Iris pigment epithelial cell (primary cell): ENCODE measurements at places on chromosomes 4 and X.

- peak; percentile 67 for DNase-seq
These were observed 70.0 kb upstream of the FAM241A start for GRCh38 chr4:112075129-112075753.

DNA sequence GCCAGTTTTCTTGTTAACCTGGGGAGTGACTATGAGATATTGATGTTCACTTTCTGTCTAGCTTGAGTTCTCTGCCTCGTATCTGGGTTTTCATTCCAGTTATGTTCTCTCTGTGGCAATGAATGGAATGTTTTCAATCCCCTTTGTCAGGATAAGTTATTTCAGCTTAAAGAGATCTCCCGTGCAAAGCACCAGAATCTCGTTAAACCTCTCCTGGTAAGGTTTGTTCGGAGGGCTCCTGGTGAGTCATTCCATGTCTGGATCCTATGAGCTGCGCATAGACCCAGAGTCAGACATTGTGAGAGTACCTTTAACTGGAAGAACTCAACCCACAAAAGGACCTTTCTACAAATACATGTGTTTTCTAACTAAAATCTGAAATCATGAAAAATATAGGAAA, 51.0 kb downstream of the KDR start:
- peak; percentile 82 for DNase-seq

- no peak for DNase-seq
These were observed 39.5 kb downstream of the HADH start for GRCh38 chr4:108029016-108029720.

- DNase-seq, result no peak
These were observed 153.1 kb downstream of the SH3BGRL start for GRCh38 chrX:81354954-81355353.

- peak; percentile 56 for DNase-seq
These were observed 619 bp upstream of the LRBA start for GRCh38 chr4:151015459-151016347.

DNA sequence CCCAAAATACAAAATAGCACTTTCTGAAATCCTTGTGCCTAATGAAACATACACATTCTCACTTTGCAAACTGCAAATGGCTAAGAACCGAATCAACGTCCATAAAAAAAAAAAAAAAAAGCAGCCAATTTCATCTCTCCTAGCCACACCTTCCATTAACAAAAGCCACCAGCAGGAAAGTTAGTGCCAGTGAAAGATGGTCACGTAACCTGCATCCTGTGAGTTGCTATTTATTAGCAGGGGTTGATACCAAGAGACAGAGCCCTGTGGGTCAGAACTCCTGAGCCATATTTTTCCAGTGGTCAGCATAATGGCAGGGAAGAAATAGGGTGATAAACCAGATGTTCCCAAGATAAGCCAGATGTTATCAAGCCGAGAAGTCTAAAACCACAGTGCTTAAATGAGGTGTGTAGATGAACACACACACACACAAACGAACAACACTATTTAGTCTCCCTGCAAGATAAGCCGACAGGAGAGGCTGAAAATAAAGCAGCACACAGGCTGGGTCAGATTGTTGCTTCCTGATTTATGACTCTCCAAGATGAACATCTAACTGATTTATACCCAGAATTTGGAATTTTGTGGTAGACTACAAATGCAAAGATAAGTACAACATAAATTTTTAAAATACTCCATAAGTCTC, 11.5 kb downstream of the PPARGC1A start:
- DNase-seq, result no peak

GRCh38 chr4:70581980-70582379, 10.1 kb upstream of the AMBN start:
- no peak for DNase-seq

GRCh38 chrX:108735091-108735678, 1.2 kb downstream of the IRS4 start:
- DNase-seq, result peak; percentile 3

- peak; percentile 8 for DNase-seq
These were observed 174.5 kb upstream of the MXRA5 start for GRCh38 chrX:3520982-3521381.

GRCh38 chr4:156228676-156229075, 275.0 kb upstream of the CTSO start:
- no peak for DNase-seq

DNA sequence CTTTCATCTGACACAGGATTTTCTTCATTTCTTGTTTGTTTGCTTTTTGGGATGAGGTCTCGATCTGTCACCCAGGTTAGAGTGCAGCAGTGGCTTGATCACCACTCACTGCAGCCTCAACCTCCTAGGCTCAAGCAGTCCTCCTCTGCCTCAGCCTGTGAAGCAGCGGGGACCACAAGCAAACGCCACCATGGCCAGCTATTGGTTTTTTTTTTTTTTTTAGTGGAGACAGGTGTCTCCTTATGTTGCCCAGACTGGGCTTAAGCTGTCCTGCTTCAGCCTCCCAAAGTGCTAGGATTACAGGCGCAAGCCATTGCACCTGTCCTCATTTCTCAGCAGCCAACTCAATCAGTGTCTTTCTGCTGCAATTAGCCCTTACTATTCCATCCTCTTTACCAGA, 10.3 kb downstream of the SPRY1 start:
- no peak for DNase-seq

DNA sequence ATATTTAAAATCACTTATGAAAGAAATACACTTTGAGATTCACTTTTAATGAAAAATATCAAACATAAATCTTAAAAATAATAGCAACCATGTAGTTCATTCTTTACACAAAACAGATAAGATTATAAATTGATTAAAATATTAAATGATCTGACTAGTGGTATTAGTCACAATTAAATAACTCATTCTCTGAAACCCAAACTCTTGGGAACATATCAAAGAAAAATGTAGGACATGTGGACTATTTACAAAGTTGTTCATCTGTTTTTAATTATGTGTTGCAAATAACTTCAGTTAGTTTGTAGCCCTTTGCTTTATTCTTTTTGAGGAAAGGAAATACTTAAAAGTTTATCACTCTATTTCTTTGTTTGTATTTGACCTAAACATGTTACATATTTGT, 9.5 kb upstream of the GUCY1A1 start:
- DNase-seq, result no peak

- DNase-seq, result no peak
These were observed 26.0 kb downstream of the BEND2 start for GRCh38 chrX:18194688-18195087.

- no peak for DNase-seq
These were observed 5.7 kb upstream of the MGST2 start for GRCh38 chr4:139659735-139660424.

- peak; percentile 65 for DNase-seq
These were observed 46.2 kb downstream of the NEK1 start for GRCh38 chr4:169566021-169566818.

DNA sequence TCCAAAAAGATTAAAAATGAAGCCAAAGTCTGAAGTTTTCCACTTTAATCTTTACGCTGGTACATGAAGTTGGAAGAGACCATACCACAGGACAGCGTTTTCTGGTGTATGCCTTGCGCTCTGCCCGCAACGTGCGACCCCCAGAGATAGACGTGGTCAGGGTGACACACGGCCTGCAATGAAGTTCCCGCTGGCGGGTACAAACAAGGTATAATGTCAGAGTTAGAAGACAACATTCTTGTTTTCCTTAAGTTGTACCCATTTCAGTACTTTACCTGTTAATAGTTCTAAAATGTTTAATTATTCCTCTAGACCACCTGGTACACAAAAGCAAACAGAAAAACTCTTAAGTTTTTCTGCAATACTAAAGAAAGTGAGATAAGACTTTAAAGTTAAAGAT, 4.8 kb downstream of the HNRNPDL start:
- DNase-seq, result no peak

DNA sequence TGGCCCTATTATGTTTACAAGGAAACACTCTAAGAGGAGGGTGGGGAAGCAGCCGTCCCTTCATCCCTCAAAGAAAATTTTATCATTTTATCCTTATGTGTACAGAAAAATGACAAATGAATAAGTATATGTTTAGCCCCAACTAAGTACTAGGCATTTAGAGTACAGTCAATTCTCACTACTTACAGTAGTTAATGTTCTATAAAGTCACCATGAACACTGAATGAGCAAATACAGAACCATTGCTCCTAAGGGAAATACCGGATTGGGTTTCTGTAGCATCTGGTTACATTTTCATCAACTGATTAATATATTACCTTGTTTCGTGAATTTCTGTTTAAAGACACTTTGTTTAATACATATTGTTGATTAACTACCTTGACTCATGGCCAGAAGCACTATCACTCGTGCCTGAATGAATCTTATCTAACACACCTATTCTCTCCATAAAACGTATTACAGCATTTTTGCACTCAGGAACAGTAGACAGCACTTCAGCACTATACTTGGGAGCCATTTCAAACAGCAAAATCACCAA, 109.3 kb downstream of the ASB9 start:
- DNase-seq, result no peak

- DNase-seq, result peak; percentile 69
These were observed 80.1 kb downstream of the ANAPC4 start for GRCh38 chr4:25457053-25457715.

DNA sequence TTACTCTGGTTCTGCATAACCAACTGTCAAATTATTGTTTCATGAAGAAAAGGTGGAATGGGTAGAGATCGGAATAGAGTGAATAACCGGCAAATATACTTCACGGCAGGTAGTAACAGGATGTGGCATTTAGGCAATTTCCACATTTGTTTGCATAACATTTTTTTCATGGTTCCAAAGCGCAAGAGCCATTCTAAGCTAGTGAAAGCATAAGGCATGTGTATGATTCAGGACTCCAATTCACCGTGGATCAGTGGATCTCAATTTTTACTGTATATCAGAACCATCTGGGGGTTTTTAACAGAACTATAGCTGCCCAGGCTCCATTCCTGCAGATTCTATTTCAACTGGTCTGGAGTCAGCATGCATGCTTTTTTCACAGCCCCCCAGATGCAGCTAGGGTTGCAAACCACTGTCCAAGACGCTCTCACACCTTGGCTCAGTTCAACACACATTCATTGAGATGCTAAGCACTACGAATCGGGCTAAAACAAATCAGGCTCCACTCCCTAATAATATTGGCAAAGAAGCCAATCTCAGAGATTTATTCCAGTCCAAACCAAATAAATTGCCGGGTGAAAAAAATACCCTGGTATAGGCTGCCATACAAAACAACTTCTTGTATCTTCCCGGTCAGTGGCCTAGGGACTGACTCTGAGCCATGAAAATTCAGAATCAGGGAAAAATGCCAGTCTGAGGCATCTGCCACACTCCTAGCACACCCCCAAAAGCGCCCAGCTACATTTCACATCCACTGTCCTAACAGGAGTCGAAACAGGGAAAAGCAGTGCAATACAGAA, 30.0 kb downstream of the AFAP1 start:
- peak; percentile 51 for DNase-seq

DNA sequence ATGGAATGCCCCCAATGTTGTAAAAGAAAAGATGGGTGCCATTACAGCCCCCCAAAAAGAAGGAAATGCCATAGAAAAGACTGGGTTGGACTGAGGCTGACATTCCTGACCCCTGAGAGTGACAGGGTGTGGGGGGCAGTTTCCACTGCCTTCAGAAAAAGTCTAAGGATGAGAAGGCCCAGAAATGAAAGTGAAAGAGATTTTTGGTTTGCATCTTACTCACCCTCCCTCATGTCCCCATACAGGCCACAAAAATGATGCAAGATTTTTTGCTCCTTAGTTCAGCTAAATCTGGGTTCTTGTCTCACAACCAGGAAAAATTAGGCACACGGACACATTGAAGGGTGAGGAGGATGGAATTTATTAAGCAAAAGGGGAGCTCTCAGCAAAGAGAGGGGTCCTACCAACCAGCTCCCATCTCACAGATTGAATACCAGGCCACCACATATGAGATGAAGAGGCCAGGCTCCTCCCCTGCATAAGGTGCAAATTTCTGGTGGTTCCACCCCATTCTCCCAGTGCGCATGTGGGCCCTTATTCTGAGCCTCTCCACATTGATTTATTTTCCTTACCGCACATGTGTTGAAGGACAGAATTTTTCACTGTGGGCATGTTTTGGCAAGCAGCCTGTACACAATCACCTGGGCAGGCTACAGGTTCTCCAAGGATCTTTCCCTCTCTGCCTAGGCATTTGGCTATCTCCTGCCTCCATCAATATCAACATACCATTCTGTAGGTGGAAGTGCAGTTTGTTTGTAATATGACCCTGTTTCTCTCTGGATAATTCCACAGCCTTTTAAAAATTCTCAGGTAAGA, 18.8 kb downstream of the PPP4R3C start:
- DNase-seq, result peak; percentile 3

GRCh38 chr4:94559351-94559806, 107.6 kb downstream of the PDLIM5 start:
- peak; percentile 71 for DNase-seq

DNA sequence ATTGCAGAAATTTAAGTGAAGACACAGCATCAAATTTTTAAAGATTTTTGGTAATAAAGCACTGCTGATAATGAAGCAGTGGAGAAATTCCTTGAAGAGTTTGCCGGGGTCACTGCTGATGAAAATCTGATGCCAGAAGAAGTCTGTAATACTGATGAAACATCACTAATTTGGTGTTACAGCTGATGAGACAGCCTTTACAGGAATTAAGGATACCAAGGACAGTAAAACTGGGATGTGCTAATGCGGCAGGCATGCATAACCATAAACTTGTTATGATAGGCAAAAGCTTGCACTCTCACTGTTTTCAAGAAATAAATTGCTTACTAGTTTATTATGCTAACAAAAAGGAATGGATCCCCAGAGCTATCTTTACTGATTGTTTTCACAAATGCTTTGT, 52.9 kb upstream of the VEGFC start:
- DNase-seq, result no peak

GRCh38 chr4:87941537-87942392, 33.7 kb upstream of the SPP1 start:
- DNase-seq, result no peak

- DNase-seq, result no peak
These were observed 218.7 kb downstream of the SCFD2 start for GRCh38 chr4:53147197-53147596.

- DNase-seq, result peak; percentile 80
These were observed 48.9 kb downstream of the MND1 start for GRCh38 chr4:153393397-153393796.

- DNase-seq, result peak; percentile 47
These were observed 262.7 kb downstream of the PDHA2 start for GRCh38 chr4:96102541-96103026.

DNA sequence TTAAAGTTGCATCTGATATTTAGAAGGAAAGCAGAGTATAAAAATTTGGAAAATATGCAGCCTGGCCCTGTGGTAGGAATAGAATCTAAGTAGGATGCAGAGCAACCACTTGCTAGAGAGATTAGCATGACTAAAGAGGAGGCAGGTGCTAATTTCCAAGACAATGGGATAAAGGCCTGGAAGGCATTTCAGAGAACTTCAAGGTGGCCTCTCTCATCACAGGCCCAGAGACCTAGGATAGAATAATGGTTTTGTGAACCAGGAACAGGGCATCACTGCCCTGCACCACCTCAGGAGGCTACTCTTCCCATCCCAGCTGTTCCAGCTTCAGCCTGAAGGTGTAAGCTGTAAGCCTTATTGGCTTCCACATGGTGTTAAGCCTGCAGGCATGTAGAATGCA, 621.7 kb upstream of the HS3ST1 start:
- no peak for DNase-seq

- DNase-seq, result no peak
These were observed 5.0 kb upstream of the FBXW7 start for GRCh38 chr4:152540941-152541340.
